ENCODE measurements at places on chromosomes 12 and 14. TPM values are rescaled to one million over a fixed set of nuclear protein-coding genes. Genes with fewer than 3 reads are reported as not detected.

Gene DCN
- total RNA-seq, result 16.5 TPM

- no peak for DNase-seq
Measured at GRCh38 chr12:9341260-9341585, 133.0 kb upstream of the PZP start.

- DNase-seq, result no peak
Measured at GRCh38 chr12:25502118-25502517, 51.0 kb downstream of the LMNTD1 start.

- no peak for DNase-seq
Measured at GRCh38 chr12:26092346-26093105, 32.3 kb downstream of the BHLHE41 start.

GRCh38 chr12:5586201-5586600, 154.3 kb downstream of the NTF3 start:
- peak; percentile 78 for DNase-seq

Gene A2M
- 3.1 TPM for total RNA-seq

DNA sequence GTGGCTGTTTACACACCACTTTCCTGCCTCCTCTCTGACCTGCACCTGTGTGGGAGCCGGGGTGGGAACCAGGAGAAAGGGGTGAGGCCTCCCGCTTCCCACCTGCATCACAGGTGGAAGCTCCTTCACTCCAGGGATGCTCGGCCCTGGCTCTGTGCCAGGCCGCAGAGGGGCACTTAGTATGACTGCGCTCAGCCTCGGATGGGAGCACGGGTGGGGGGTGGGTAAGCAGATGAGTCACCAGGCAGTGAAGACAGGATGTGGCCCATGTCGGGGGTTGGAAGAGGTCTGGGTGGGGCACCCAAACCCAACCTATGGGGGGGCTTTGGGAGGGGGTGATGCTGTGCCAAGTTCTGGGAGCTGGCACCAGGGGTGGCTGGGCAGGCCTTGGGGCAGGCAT, 7.4 kb upstream of the CYP46A1 start:
- DNase-seq, result peak; percentile 26

DNA sequence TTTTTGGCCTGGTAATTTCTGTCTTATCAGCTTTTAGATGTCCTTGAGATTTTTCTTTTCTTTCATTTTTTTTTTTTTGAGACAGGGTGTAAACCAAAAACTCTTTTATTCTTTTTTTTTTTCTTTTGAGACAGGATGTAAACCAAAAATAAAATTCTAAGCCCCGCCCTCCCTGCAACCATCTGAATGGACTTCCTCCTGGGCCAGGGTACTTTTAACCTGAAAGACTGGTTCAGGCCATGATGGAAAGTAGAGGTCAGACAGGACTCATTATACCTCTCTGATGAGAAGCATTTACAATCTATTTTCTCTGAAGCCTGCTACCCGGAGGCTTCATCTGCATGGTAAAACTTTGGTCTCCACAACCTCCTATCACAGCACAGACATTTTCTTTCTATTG, 33.5 kb upstream of the TCL1B start:
- no peak for DNase-seq

- DNase-seq, result no peak
Measured at GRCh38 chr12:21289698-21290097, 45.0 kb downstream of the SLCO1A2 start.

DNA sequence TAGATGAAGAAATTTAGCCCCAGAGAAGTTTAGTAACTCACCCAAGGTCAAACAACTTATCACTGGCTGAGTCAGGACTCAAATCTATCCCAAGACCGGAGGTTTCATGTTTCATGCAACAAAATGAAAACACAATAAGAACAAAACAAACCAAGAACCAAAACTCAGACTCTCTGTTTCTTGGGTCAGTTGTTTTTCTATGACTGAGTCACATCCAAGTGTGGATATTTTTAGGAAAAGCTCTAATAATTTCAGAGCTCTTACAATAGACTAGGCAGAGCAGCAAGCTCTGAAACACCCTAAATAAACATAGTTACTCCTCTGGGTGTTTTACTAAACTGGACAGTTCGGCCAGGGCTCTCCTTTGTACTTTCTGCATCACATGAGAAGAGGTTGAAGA, 87.6 kb upstream of the PRB2 start:
- DNase-seq, result peak; percentile 73

DNA sequence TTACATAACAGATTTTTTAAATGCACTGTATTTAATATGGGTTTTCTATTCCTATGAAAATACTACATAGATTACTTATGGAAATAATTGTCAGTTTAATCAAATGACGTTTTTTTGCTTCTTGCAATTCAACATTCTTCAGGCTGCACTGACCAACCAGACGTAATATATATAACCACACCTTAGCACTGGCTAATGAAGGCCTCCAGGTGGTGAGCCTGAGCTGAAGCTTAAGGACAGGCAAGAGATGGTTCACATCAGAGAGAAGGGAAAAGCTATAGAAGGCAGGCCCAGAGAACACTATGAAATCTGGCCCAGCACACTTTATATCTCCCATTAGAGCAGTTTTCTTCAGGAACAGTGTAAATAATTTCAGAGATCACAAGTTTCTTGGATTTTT, 2.8 kb upstream of the MDGA2 start:
- DNase-seq, result no peak

Gene TAS2R31
- 0.27 TPM for total RNA-seq

DNA sequence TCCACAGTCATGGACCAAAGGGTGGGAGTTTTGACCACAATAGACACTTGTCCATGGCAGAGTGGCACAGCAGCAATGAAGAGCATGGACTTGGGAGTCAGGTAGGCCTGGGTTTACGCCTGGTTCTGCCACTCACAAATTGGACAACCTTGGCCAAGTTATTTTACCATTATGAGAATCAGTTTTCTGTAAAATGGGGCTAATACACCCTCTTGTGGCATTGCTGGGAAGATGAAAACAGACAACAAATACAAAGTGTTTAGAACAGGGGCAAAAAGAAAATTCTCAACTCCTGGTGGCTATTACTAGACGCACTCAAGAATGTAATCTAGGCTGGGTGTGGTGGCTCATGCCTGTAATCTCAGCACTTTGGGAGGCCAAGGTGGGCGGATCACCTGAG, 2.6 kb downstream of the C12orf43 start:
- DNase-seq, result no peak

DNA sequence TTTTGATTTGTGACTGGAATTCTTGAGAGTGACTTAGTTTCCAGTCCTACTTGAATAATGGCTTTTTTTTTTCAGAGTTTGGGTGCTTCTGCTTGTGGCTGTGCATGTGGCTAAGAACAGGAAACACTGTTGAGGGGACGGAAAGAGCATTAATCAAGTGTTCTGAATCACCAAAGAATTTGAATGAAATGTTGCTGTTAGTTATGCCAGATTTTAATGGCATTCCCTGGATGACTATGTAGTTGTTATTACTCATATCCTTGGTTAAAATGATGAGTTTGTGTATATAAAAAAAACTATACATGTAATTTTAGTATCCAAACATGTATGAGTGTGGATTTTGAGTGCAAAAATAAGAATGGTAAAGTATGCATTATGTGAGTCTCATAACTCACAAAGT, 347.9 kb downstream of the BCAT1 start:
- peak; percentile 91 for DNase-seq

DNA sequence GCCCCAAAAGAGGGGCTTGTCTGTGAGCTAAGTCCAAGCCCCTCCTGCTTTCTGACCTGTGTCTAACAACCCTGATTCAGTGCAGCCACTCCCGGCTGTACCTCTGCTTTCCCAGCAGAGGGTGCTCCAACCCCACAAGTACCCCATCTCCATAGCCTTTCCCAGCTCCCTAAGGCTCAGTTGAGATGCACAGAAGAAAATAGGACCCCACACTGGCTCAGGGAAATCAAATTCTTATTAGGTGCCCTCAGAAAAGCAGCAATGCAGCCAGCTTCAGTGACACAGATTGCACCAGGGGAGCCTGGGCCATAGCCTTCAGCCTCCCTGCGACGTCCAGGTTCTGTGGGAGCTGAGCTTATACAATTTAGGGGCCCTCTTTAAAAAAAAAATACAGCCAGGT, 49.9 kb downstream of the LRRC74A start:
- DNase-seq, result peak; percentile 64

DNA sequence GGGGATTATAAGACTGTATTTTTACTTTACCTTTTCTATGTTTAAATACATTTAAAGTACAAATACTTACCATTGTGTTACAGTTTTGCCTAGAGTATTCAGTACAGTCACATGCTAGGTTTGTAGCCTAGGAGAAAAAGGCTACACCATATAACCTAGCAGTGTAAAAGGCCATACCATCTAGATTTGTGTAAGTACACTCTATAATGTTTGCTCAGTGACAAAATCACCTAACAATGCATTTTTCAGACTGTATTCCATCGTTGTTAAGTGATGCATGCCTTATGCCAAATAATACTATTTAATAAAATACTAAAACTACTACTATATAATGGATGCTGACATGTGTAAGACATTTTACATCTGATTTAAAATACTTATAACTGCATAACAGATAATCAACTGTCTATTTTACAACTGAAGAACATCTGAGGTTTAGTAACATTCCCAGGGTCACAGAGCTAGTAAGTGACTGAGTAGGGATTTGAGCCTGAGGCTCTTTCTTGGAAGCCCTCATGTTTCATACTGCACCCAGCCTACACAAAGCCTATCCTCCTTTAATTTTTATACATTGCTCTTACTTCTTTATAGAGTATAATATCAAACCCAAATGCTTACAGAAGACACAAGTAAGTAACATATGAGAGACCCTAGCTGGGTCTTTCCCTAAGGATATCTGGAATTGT, 296.8 kb downstream of the SYT1 start:
- DNase-seq, result no peak

Gene PZP
- not detected for total RNA-seq

Gene FAM161B
- 4.0 TPM for total RNA-seq

DNA sequence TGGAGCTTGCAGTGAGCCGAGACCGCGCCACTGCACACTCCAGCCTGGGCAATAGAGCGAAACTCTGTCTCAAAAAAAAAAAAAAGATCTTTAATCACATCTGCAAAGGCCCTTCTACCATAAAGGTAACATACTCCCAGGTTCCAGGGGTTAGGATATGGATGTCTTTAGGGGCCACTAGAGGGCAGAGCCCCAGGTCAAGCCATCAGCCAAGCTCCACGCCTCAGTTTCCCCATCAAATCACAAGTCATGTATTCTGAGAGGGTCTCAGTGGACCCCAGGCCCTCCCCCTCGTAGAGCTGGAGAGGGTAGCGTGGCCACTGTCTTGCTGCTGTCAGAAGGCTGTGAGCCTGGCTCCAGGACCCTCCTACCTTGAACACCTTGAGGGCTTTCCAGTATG, 18.8 kb downstream of the SLC8B1 start:
- DNase-seq, result no peak

DNA sequence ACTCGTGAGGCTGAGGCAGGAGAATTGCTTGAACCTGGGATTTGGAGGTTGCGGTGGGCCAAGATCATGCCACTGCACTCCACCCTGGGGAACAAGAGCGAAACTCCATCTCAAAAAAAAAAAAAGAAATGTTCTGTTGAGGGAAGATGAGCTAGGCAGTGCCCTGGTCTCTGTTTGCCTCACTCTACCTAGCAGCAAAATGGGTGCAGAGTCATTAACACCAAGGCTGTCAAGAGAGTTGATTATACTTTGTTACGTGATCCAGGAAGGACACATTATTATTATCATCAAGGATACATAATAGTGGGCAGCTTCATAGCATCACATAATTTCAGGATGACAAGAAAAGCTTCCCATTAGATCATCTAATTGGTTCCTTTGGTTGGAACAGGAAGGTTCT, 84.3 kb upstream of the MAP1LC3B2 start:
- DNase-seq, result no peak

- DNase-seq, result no peak
Measured at GRCh38 chr12:122096591-122097149, 18.1 kb downstream of the MLXIP start.

DNA sequence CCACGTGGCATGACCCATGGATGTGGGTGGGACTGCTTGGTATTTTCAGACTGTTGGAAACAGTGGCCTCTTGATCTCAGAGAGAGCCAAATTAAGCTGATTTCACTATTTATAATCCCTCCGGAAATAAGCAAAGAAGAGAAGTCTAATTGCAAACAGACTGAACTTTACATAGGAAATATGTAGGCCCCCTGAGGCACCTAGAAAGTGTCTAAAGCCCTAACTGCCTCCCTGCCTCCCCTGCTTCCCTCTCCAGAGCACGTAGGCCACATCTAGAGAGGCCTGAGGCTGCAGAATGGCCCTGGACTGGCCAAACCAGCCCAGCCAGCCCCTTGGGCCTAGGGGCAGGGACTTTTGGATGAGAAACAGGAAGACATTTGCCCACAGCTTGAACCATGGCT, 123.8 kb downstream of the ZFP36L1 start:
- DNase-seq, result no peak

GRCh38 chr14:78697341-78697740, 527.2 kb downstream of the NRXN3 start:
- peak; percentile 3 for DNase-seq

DNA sequence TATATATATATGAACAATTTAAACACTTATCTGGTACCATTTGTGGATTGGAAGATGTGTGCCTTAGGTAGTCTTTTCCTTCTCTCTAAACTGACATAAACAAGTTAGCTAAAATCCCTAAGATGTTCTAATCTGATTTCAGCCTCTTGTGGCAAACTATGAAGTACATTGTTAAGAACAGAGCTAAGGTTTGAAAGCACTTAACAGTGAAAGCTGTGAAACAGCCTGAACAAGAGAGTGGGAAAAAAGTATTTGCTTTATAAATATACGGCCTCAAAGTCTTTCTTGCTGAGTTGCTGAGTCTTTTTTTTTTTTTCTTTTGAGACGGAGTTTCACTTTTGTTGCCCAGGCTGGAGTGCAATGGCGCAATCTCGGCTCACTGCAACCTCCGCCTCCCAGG, 53.7 kb upstream of the PELI2 start:
- no peak for DNase-seq

Gene AKAP6
- total RNA-seq, result 40.6 TPM

- peak; percentile 55 for DNase-seq
Measured at GRCh38 chr12:46209170-46209569, 59.7 kb downstream of the SLC38A1 start.

DNA sequence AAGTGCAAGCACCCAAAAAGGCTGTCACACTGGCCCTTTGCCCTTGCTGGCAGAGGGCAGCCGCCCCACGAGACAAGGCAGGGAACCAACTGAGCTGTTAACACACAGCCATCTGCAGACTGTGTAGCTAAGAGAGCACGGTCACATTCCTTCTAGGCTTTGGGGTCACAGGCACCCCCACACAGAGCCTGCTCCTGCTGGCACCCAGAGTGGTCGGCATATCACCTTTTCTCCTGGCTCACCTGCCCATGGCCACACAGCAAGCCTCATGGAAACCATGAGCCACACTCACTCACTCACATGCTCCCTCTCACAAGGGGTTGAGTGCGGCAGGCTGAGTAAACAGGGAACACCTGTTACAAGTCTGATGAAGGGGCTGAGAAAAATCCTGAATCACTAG, 214.5 kb downstream of the PCNX1 start:
- DNase-seq, result no peak

GRCh38 chr12:68260153-68260552, 6.7 kb upstream of the IL22 start:
- DNase-seq, result no peak

Gene GLI1
- not detected for total RNA-seq

Gene NGB
- total RNA-seq, result not detected

- no peak for DNase-seq
Measured at GRCh38 chr12:108886873-108887629, 7.2 kb downstream of the DAO start.
